Natural killer cell treated with Interleukin-12 subunit alpha and Interleukin-12 subunit beta and Interleukin-15 and Interleukin-18, amount 100 ng/mL, for 72 hours (primary cell): ENCODE measurements at places on chromosomes 7 and 10. TPM values are rescaled to one million over a fixed set of nuclear protein-coding genes. Genes with fewer than 3 reads are reported as not detected.

- DNase-seq: no peak
Observed at GRCh38 chr7:148661471-148661870, 37.2 kb upstream of the CUL1 start.

GRCh38 chr10:131200856-131201470 lies 110.6 kb downstream of the TCERG1L start:
- DNase-seq: no peak

DNA sequence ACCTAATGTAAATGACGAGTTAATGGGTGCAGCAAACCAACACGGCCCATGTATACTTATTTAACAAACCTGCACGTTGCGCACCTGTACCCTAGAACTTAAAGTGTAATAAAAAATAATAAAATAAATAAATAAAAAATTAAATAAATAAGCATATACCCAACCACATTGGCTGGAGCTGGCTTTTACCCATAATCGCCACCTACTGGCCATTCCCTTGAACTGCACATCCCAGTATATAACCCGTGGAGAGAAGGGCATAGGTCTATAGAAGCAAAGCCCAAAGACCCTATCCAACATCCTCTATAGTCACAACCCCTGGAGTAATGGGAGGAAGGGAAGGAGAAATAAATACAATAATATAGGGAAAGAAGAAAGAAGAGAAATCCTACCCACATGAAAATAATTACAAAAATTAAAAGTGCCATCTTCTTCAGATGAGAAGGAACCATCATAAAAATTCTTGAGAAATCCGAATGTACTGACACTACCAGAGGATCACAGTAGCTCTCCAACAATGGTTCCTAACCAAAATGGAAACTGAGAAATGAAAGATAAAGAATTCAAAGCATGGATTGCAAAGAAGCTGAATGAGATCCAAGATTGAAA lies 65.6 kb downstream of the TWIST1 start:
- DNase-seq: no peak

DNA sequence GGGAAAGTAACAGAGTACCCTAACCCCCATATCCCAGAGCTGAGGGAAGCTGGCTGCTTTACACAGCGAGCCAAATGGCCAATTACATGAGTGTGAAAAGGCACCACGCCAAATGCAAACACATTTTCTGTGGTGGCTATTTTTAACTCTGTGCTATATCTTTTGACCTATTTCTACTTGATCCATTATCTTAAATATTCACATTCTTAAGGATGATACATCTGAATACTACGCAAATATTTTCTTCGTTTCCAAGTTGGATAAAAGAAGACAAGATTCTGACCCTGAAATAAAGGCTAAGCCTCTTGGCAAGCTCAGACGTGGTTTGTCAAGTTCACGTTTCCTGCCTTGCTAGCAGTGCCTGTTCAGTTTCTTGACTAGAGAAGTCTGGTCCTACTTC lies 146.7 kb upstream of the TMEM196 start:
- no peak for DNase-seq

DNA sequence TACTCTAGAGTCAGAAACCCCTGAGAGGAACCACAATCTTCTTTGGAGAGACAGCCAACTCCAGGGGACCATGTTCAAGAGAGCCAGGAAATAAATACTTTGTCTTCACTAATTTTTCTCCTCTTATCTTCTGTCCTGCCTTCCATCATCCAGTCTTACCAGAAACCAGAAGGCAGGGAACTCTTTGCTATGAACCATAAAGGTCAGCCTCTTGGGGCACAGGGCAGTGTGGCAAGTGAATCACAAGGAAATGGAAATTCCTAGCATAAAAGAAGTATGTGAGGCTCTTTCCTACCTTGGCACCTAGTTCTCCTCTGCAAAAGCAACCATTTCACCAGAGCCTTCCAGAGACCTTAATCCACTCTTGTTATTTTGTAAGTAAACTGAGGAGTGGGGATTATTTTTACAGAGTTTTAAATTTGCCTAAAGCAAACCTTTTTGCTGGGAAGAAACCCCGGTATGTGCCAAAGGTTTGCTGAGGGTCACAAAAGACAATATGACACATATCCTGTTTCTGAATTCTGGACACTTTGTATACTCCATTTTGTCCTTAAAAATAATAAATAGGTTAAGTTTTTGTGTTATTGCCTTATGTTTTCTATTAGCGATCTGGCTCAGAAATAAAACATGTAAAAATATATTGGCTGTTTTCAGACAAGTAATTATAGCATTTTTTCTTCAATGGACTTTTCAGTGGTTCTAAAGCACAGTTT lies 87.1 kb downstream of the ADAM22 start:
- DNase-seq: no peak

DNA sequence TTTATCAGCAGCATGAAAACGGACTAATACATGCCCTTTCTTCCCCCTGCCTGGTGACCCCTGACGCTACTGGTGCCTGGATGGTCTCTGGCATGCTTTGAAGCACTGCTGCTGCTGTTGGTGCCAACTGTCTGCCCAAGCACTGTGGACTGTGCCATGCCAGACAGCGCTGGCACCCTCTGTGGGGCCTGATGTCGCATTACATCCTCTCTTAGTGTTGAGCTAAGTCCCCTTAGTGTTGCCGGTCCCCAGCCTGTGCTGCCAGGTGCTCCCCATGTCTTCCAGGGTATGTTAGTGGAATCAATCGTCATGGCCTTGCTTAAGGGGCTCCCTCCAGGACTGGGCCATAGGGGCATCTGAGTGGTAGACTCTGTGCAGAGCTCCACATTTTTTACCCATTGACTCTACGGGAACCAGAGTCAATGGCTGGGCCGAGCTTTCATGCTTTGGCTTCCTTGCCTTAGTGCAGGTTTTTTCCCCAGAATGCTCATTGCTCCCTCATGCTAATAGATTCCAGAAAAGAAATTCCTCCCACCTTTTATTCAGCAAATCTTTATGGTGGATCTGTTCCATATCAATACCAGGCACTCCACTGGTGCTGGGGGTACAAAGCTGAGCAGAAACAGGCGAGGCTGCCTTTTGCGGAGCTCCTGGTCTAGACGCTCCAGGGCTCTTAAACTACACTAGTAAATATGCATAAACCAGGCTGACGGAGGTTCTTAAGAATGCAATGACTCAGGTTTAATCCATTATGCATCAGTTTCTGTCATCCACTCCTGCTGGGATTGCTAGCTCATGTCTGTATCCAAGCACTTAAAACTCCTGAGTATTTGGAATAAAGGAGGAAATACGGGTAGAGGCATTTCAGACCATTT lies 21.8 kb upstream of the MRC1 start:
- no peak for DNase-seq

- no peak for DNase-seq
Observed at GRCh38 chr10:90989378-90989777, 68.5 kb upstream of the ANKRD1 start.

- DNase-seq: no peak
Observed at GRCh38 chr7:100080907-100081534, 502 bp downstream of the ZNF3 start.

DNA sequence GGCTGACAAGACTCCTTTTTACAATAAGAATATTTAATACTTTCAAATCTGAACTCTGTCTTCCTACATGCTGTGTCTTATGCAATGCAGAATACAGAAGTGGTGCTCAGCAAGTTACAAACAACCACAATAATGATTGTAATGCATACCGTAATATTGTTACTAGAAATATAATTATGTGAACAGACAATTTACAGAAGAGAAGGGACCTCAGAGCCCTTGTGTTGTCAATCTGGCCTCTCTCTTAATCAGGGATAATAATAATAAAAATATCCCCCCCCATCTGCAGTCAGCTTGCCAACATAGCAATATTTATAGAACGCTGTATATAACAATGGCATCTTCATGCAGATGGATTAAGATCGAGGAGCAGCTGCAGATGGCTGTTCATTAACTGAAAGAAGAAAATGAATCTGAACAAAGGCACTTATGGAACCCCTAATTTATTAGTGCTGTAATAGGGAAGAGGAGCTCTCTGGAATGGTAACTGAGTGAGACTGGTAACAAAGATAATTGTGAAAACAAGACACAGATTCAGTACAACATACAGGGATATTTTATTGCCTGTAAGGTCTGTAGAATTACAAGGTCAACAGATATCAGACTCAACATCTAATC lies 106.3 kb downstream of the TMEM26 start:
- no peak for DNase-seq

GIMAP8 gene
- 10.2 TPM for total RNA-seq

EIF5AL1 gene
- total RNA-seq: 4.8 TPM

NCF1 gene
- total RNA-seq: 48.8 TPM
